Amniotic stem cell (primary cell): ENCODE measurements at places on chromosomes 1 and 21.

DNA sequence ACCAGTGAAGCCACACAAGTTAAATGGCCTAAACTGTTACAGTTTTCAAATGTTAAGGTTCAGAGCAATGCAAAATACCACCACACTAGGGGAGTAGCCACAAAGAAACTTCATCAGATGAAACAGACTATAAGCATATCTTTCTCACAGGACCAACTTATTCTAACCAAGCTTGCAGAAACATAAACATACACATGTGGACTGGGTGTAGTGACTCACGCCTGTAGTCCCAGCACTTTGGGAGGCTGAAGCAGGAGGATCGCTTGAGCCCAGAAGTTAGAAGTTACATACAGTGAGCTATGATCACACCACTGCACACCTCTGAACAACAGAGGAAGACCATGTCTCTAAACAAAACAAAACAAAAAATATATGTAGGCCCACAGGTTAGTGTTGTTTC, 17.3 kb downstream of the WDR47 start:
- no peak for DNase-seq

- no peak for DNase-seq
Measured at GRCh38 chr21:45454926-45455673, 50.1 kb downstream of the COL18A1 start.

DNA sequence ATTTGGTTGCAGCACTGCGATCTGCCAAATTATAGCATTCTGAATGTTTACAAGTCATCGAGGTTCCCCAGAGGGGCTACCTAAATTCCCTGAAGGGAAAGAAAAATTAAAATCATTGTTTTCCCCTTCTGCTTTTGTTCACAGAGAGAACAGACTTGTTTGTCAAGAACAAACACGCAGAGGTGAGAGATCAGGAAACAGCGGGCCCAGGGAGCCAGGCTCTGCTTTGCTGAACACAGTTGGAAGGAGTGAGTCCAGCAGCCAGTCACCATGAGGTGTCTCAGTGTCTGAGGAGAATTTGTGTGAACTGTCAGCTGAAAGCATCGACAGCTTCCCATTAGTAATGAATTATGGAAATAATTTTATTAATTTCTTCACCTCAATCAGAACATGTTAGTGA, 52.5 kb downstream of the RWDD3 start:
- DNase-seq = no peak

DNA sequence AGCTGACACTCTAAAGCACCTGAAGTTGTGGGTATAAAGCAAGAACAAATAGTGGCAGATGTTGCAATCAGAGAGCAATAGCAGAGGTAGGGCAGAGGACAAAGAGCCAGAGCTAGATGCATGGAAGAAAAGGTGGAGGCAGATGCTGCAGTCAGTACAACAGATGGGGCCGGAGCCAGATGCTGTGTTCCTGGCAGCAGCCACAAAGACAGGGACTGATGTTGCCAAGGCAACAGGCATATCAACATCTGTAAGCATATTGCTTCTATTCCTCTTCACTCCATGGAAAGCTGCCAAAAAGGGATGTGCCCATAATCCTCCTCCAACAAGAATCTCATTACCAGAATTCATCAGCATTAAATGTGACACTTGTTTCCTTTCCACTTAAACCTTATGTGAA, 108.0 kb downstream of the TNNI3K start:
- no peak for DNase-seq

DNA sequence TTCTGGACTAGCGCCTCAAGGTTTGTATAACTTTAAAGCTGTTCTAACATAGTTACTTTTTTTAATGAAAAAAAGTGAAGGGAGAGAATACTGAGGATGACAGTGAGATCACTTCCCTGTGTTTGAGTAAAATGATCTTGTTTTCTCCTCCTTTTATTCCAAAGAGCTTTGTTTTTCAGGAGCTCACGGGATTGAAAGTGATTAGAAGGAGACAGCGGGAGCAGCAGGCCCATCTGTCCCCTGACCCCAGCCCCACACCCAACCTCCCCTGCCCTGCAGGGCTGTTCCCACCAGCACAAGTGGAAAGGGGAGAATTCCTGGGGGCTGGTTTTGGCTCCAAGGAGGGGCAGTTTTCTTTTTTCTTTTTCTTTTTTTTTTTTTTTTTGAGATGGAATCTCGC, 2.1 kb upstream of the DNMT3L start:
- DNase-seq = no peak

DNA sequence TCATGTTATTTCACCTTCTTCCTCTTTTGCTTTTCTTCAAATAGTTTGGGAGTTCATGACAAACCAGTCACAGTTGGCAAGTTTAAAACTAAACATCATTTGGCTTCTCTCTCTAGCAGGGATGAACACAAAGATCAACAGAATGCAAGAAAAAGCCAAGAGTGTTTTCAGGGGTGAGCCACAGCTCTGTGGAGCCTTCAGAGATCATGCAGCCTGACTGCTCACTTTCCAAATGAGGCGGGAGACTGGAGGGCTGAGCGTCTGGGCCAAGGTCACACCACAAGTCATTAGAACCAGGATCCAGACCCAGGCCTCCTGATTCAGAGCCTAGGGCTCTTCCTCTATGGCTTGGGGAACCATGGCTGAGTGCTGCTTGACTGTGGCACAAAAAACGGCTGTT, 2.7 kb downstream of the DPT start:
- DNase-seq = no peak

- DNase-seq = no peak
Measured at GRCh38 chr1:187626056-187626455, 797.3 kb downstream of the PLA2G4A start.

DNA sequence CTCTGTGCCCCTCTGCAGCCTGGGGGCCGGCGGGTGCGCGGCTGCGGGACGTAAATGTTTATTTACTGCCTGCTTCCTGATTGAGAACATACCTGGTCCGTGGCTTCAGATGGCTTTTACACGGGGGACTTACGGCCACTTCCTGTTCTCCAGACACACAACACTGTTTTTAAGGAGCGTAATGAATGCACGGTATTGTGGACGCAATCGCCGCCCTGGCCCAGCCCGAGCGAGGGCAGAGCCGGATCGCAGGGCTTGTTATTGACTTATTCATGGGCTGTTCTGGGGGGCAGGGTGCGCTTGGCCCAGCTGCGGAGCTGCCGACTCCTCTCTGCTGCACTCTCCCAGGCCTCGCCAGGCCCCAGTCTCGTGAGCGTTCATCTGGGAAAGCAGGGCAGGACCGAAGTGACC, 52.8 kb upstream of the ACTRT2 start:
- no peak for DNase-seq

DNA sequence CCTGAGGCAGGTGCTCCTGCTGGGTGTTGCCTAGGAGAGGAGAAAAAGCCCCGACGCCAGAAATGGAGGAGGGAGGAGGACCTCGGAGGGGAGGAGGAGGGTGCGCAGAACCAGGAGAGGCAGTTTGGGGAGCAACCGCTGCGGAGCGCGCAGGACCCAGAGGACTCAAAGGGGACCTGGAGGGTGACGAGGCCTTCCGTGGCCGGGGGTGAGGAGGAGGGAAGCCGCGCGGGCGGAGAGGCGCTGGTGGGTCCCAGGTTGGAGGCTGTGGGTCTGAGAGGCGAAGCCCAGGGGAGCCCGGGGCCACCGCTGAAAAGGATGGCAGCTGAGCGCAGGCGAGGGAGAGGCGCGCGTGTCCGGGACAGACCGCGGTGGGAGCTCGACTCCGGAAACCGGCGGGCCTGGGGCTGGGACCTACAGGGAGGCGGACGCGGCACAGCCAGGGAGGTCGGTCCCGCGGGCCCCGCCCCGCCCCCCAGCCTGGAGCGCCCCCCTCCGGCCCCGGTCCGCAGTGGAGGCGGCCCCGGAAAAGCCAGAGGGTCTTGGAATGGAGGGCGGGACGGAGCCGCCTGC, 15.1 kb downstream of the RNF223 start:
- no peak for DNase-seq

- no peak for DNase-seq
Measured at GRCh38 chr1:153597206-153597605, 15.7 kb downstream of the S100A16 start.

GRCh38 chr1:244329591-244330317, 122.0 kb downstream of the ADSS2 start:
- DNase-seq = no peak

DNA sequence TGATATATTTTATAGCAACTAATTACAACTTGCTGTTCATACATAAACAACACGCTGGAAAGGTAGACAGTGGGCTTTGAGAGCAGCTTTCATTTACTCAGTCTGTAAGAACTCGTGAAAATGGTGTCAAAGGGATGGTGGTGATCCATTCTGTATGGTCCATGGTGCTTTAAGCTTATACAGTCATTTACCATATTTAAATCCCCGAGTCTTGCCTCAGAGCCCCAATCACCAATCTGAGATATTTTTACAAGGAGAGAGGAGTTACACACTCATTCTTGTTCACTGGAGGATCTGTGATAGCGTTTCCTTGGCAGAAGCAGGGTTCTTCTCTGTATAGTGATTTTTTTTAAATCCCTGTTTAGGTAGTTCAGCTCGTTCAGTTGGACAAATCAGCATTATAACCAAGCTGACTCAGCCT, 694.6 kb downstream of the USP25 start:
- DNase-seq = no peak

DNA sequence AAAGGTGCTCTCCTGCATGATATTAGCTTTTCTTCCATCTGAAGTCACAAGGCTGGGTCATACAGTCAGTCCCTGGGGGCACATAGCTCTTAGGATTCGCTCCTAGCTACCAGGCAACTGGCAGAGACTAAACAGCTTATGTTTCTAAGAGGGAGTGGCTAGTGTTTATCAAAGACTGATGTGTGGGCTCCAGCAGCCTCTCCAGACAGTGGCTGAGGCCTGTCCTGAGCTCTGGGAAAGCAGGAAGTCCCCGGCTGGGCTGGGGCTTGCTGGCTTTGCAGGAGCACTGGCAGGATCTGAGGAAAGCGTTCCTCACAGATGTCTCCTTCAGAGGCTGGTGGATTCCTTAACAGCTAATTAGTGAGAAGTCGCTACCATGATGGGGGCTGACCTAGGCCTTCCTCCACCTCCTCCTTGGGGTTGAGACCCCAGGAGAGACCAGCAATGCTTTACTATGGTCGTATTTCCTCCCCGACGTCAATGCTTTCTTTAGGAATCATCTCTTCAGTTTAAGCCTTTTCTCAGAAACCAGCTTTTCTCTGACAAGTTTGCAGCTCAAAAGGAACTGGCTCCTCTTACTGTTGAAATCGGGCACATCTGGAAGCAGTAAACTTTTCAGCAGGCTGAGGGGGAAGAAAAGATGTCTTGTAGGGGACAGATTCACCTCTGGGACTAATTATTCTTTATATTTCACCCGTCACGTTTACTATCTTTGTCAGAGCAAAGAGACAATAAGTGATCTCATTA, 33.5 kb upstream of the HHAT start:
- peak; percentile 20 for DNase-seq

GRCh38 chr1:34450325-34450724, 273.6 kb downstream of the C1orf94 start:
- no peak for DNase-seq

- DNase-seq = no peak
Measured at GRCh38 chr1:43949678-43950077, 2.9 kb downstream of the IPO13 start.

DNA sequence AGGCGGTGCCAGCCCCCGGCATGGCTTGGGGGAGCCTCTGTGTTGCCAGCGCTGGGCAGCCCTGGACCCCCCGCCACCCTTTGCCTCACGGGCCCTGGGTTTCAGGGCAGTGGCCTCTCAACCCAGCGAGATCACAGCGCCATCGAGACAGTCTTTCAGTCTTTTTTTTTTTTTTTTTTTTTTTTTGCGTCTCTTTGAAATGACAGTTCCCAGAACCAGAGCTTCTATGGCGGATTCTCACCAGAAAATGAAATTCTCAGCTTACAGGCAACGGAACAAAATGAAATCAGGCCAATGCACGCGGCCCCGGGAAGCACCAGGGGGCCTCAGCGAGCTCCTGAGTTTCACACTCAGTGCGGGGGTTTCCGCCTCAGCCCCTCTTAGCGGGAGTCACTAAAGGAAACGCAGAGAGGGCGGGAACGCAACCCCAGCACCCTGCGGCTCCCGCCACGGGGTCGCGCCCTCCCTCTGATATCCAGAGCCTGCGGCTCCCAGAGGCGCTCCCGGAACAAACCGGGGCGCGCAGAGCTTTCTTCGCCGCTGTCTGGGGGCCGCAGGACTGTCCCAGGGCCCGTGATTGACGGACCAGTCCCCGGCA, 8.0 kb upstream of the COL6A1 start:
- DNase-seq = peak; percentile 85

DNA sequence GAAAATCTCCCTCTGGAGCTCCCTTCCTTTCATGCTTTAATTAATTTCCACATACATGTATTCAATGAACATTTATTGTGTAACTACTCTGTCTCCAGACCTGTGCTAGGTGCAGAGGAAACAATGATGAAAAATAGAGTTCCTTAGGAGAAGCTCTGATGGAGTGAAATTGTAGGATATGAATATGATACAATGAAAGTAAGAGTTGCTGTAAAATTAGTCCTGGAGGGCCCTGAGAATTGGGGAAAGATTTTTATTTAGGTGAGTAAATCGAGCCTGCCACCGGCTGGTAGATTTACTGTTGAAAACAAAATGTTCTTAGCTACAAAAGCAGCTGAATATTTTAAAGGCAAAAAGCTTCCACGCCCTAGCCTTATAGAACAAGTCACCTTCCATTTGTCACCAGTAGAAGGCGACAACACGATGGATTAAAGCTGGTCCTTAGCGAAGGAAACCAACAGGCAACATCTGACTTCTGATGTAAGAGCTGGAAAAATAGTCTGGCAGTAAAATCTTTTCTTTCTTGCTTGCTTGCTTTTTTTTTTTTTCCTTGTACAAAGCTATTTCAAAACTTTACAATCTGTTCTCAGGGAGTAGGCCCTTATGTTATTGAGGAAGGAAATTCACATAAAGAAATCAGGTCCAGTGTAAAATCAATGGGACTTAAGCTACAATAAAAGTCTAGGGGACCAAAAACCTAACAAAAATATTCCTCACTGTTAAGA, 82.0 kb upstream of the ROR1 start:
- DNase-seq = peak; percentile 61

DNA sequence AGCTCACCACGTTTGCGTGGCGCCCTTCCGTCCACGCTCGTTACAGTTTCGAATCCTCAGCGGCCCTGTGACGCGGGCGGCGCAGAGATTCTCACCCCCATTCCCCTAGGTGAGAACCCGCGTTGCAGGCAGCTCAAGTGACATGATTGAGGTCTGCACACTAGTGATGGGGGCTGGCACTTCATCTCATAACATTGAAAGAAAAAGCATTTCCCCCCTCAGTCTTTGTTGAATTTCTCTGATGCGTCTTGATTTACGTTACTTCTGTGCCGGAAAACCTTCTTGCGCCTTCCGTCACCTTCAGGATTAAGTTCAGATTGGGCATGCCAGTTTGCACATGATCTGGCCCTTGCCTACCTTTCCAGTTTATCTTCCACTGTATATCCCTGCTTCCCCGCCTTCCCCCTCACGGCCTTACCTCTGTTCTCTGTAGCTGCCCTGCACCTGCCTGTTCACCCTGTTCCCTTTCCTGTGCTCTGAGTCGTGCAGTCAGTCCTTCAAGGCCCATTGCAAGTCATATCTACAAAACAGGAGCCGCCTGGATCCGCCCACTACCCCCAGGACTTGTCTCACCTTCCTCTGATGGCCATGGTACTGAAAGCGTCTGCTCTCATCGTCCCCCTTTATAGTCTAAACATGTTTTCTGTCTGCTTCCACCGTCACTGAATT, 1.1 kb downstream of the CTPS1 start:
- DNase-seq = no peak

- DNase-seq = peak; percentile 12
Measured at GRCh38 chr1:202501281-202501680, 152.8 kb downstream of the PPP1R12B start.

- no peak for DNase-seq
Measured at GRCh38 chr1:229067546-229067945, 203.4 kb upstream of the RAB4A start.
